Metanephros (tissue), 2 donors: ENCODE measurements at places on chromosomes 7 and 10. TPM values are rescaled to one million over a fixed set of nuclear protein-coding genes. Genes with fewer than 3 reads are reported as not detected.

Gene CYP26C1
- total RNA-seq = not detected

Gene STN1
- total RNA-seq = 27.9 TPM

Gene SPDYE9
- not detected for total RNA-seq

Gene STEAP1
- total RNA-seq = 3.6 TPM

Gene ITGA8
- total RNA-seq = 64.9 TPM
